ENCODE measurements at places on chromosomes 11 and 22. TPM values are rescaled to one million over a fixed set of nuclear protein-coding genes. Genes with fewer than 3 reads are reported as not detected.

The APOA4 gene
- not detected for total RNA-seq

The CNTF gene
- total RNA-seq = 1.8 TPM

The NRXN2 gene
- 11.6 TPM for total RNA-seq

The ACP2 gene
- 36.8 TPM for total RNA-seq

The FBXO3 gene
- 36.5 TPM for total RNA-seq

The KREMEN1 gene
- 16.5 TPM for total RNA-seq

The CST6 gene
- 1.1 TPM for total RNA-seq

The FAM83F gene
- total RNA-seq = 33.0 TPM

The CACNA1I gene
- 0.75 TPM for total RNA-seq

The OR6T1 gene
- total RNA-seq = not detected

The MAPK8IP2 gene
- 0.83 TPM for total RNA-seq

The RNASEH2C gene
- total RNA-seq = 29.8 TPM

The RIBC2 gene
- total RNA-seq = 2.1 TPM

Measured in ureter (tissue), 1 donor.